ENCODE measurements at places on chromosomes 1 and 21. TPM values are rescaled to one million over a fixed set of nuclear protein-coding genes. Genes with fewer than 3 reads are reported as not detected.

DNA sequence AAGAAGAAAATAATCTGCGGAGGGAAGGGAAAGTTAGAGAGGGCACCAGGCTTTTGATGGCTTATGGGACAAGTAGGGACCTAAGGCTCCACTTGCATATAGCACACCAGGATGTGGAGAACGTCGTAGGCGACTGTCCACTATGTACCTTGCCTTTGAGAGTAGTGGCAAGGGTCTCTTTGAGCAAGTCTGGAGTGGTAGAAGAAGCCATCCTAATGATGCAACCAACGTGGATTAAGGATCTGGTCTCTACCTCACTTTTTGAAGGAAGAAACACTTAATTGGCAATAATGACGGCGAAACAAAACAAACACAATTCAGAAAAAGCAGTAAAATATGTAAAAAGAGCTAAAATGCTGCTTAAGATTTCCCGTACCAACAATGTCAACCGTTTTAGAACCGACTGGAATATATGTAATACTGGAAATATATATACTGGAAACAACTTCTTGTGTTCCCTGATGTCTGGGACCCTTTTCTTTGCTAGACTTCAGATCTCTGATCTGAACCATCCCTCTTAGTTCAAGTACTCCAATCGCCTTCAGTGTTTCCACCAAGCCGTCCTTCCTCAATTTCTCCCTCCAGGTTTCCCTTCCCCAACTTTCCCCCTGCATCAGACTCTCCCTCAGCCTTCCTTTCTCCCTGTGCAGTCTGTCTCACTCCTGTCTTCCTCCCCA, 821 bp upstream of the KHDRBS1 start:
- DNase-seq: no peak

GRCh38 chr1:14339288-14339687, 259.2 kb upstream of the KAZN start:
- DNase-seq: no peak

DNA sequence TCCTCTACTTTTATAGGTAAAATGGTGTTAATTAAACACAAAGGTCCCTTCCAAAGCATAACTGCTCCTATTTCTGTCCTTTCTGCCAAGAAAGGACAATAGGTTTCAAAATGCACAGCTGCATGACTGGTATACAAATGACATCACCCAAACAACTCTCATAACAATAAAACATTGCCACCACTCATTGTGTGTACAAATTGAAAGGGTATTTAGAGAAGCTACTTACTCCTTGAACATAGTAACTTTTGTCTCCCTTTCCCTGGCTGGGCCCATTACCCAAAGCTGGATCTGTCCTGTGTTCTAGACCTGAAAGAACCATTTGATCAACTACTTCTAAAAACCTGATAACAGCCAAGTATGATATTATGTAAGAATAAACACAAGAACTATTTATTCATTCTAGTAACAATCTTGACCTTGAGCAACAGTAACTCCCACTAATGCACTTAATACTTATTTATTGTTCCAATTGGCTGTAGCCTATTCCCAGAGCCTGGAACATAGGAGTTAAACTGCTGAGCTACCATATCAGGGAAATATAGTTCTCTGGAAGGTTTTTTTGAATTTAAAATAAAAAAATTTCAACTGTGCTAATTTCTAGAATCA, 38.2 kb downstream of the TTLL7 start:
- no peak for DNase-seq

Gene ITLN2
- not detected for total RNA-seq

GRCh38 chr1:44677201-44677766, 2.8 kb downstream of the ARMH1 start:
- DNase-seq: no peak

GRCh38 chr21:36460866-36461265, 19.1 kb downstream of the CLDN14 start:
- no peak for DNase-seq

Gene DNAJC8
- total RNA-seq: 82.8 TPM

GRCh38 chr1:197660389-197660788, 114.9 kb downstream of the DENND1B start:
- no peak for DNase-seq

- no peak for DNase-seq
Observed at GRCh38 chr1:5502311-5503194, 489.7 kb downstream of the NPHP4 start.

Gene CYYR1
- total RNA-seq: 40.7 TPM

DNA sequence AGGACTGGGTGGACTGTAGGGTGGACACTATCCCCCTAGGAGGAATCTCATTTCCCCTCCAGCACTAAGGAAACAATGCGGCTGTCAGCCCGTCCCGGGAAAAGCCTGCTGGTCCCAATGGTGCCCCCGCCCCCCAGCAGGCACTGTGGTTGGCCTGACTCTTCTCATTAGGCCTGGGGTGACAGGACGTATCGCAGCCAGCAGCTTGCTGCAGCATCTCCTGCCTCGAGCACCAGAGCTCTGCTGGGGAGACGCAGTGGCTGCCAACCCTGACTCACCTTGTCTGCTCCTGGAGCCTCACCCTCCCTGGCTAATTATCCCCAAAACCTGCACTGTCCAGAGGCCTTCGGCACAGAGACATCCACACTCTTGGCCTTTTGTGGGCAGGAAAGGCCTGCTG, 115.1 kb upstream of the GJB5 start:
- no peak for DNase-seq

Gene MAP1LC3C
- 0.49 TPM for total RNA-seq

Gene OLFML3
- total RNA-seq: 2.9 TPM

GRCh38 chr1:176466514-176466913, 3.5 kb downstream of the PAPPA2 start:
- no peak for DNase-seq

- peak; percentile 23 for DNase-seq
Observed at GRCh38 chr21:46098303-46099141, 610 bp downstream of the COL6A2 start.

DNA sequence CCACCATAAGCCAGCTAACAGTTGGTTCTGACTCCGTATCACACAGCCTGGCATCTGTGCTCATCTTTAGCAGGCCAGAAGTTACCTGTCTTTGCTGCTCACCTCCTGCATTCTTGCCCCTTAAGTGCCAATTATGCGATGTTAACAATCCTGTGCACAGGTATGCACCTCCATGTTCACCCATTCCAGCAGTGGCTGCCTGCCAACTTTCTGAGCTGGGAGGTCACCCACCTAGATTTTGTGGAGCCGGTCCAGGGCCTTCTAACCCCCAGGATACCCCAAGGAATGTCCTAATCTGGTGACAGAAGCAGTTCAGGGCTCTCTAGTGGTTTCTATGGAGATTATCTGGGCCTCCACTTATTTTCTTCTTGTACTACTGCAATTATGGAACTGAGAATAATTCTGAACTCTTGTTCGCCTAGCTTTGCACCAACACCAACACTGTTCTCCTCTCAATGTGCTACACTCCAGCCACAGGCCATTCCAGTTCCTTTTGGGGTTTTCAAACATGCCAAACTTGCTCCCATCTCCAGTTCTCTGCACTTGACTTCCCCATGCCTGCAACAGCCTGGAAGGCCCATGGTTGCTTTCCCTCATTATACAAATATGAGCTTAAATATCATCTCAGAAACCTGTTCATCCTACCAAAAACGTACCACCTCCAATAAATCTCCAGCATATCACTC, 9.0 kb downstream of the BCAR3 start:
- DNase-seq: no peak

Gene IFI44L
- total RNA-seq: not detected

- DNase-seq: no peak
Observed at GRCh38 chr1:85463731-85464496, 1.0 kb downstream of the DDAH1 start.

- no peak for DNase-seq
Observed at GRCh38 chr1:54002544-54003248, 15.3 kb downstream of the LDLRAD1 start.

- no peak for DNase-seq
Observed at GRCh38 chr1:57464756-57465155, 40.9 kb upstream of the DAB1 start.

Gene INSRR
- 6.9 TPM for total RNA-seq

GRCh38 chr21:45830720-45831366, 150.7 kb upstream of the COL6A1 start:
- DNase-seq: no peak

- DNase-seq: no peak
Observed at GRCh38 chr1:163796394-163796821, 474.7 kb downstream of the NUF2 start.

DNA sequence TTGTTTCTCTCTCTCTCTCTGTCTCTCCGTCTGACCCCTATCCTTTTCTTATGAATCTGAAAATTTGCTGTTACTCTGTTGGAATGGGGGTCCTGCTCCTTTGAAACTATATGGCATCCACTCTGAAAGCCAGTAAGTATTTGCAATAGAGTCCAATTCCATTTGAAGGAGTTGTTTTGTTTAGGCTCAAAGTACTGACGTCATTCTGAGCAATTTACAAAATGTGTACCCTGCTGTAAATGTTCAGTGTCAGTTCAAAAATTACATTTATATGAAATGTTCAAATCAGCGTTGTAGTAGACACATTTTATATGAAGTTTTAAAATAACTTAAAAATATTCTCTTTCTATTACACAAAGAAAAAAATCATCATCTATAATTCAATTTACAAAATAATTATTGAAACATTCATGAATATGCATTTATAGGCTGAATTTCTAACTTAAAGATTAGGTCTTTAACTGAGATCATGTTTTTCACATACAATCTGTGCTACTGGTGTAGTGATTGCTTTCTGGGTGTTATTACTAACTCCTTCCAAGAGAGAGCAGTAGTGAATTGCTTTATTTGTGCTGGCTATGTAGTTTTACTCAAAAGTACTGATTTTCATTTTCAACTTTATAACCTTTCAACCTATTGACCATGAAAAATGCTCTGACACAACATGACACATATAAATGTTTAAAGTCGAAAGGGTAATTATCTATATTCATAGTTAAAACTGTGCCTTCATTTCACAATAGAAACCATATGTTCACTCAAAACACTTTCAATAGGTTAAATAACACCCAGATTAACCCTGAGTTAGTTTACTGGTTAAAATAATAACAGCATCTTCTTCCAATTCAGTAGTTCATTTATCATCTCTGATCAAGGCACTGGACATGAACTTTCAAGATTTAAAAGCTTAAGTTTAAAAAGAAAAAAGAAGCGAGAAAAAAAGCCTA, 253.1 kb upstream of the ADGRL4 start:
- DNase-seq: no peak

- DNase-seq: no peak
Observed at GRCh38 chr1:229710746-229711145, 84.7 kb downstream of the URB2 start.

DNA sequence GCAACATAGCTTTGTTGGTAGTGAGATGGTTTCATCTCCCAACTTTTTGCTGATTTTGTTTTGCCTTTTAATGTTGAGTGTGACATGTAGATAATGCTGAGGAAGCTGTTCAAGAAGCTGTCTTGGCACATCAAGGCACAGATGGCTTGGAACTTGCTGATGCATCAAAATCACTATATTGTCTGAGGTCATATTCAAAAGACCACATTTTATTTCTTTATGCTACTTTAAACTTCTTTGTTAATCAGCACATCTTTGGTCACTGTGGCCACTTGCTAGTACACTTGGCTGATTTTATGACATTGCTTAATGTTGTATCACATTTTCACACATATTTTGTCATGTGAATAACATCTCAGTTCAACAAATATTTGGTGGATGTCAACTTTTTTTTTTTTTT, 87.1 kb upstream of the BCL10 start:
- DNase-seq: no peak

- no peak for DNase-seq
Observed at GRCh38 chr1:22502202-22502601, 50.6 kb downstream of the ZBTB40 start.
